ENCODE measurements at places on chromosomes 3 and 15. TPM values are rescaled to one million over a fixed set of nuclear protein-coding genes. Genes with fewer than 3 reads are reported as not detected.

The CEP70 gene
- 69.5 TPM for total RNA-seq

- no peak overlapping the region for H3K4me3 ChIP-seq
- peaks cover 11% of the 10 kb centered on the region for H3K36me3 ChIP-seq
- H3K27me3 ChIP-seq, result no peaks in the 10 kb centered on the region
- H3K4me1 ChIP-seq, result peaks cover 27% of the 10 kb centered on the region
- no peak overlapping the region for H3K27ac ChIP-seq
- peak; percentile 50 for DNase-seq
These were observed 61.1 kb downstream of the SLC6A6 start for GRCh38 chr3:14463330-14464140.

The MCF2L2 gene
- 0.22 TPM for total RNA-seq

The ROBO2 gene
- not detected for total RNA-seq

The ACVR2B gene
- total RNA-seq, result 5.1 TPM

Data from thyroid gland (tissue), 4 donors.